ENCODE measurements at places on chromosomes 2 and 18.

GRCh38 chr2:66535574-66536289 is 100.8 kb downstream of the MEIS1 start:
- DNase-seq = no peak

DNA sequence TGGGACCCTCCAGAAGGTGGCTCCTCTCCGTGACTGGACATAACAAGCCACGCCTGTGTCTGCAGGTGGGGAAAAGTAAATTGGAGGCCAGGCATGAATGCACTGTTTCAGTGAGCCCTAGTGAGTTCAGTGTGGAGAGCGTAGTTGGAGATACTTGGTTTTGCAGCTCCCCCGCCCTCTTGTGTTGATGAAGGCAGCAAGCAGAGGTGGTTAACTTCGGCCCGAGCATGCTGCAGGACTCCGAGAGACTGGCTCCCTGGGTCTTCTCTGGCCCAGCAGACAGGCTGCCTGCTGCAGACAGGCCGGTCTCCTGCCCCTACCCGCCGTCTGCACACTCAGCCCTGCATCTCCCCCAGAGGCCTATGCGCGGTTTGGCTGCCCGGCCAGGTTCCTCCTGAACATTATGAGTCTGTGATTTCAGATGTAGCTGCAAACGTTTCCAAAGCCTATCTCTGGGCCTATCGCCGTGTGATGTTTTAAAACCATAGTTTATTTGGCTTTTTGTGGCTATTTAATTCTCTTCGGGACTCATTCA is 102.4 kb downstream of the LDLRAD4 start:
- DNase-seq = no peak

DNA sequence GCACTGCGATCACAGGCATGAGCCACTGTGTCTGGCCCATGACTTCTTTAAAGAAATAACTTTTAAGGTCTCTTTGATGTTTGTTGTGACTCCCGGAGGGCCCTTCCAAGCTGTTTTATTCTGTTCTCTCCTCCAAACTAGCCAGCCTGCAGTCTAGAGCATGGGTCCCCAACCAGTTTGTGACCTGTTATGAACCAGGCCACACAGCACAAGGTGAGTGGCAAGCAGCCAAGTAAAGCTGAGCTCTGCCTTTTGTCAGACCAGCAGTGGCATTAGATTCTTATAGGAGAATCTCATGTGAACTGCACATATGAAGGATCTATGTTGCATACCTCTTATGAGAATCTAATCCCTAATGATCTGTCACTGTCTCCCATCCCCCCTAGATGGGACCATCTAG is 223.9 kb upstream of the RGPD4 start:
- no peak for DNase-seq

DNA sequence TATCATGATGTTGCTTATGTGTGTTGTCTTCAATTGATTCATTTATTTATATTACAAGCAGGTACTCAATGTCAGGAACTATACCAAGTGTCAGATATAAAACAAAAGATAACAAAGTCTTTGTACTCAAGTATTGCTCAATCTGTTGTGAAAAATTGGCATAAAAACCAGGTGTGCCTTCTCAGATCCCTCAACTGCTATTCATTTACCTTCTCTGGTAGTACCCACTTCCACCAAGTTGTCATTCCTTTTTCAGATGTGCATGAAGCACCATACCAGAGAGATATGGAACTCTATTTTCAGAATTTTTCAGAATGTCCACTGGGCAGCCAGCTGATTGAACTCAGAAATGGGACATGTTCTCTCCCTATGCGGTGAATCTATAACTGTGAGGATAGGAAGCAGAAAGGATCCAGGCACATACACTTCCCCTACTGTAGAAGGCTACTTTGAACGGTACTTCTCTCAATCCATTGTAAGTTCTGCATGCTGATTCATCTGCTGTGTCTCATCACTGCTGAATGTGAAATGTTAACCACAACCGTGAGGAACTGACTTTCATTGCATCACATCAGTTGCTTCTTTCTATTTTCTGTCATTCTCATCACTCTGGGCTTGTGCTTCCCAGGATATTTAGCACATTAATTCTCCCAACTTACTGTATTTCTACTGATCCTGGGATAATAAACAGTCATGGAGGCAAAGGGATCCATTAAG is 1621.3 kb downstream of the SUCLG1 start:
- DNase-seq = no peak

DNA sequence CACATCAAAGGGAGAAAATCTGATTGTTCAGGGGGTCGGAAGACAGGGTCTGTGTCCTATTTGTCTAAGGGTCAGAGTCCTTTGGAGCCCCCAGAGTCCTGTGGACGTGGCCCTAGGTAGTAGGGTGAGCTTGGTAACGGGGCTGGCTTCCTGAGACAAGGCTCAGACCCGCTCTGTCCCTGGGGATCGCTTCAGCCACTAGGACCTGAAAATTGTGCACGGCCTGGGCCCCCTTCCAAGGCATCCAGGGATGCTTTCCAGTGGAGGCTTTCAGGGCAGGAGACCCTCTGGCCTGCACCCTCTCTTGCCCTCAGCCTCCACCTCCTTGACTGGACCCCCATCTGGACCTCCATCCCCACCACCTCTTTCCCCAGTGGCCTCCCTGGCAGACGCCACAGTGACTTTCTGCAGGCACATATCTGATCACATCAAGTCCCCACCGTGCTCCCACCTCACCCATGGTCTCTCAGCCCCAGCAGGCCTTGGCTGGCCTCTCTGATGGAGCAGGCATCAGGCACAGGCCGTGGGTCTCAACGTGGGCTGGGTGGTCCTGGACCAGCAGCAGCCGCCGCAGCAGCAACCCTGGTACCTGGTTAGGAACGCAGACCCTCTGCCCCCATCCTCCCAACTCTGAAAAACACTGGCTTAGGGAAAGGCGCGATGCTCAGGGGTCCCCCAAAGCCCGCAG is 3.8 kb downstream of the PROC start:
- DNase-seq = no peak

DNA sequence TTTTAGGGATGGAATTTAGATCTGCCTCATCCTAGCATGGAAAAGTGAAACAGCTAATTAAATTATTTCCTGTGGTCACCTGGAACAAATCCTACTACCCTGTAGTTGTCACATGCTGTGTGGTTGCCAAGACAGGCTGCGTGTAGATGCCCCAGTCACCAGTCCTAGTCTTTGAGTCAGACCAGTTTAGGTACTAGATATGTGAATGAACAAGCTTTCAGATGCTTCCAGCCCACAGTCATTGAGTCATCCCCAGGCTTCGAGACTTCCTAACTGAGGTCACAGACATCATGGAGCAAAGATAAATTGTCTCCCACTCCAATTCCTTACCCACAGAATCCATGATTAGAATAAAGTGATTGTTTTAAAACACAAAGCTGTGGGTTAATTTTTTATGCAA is 35.8 kb upstream of the GRB14 start:
- DNase-seq = no peak

DNA sequence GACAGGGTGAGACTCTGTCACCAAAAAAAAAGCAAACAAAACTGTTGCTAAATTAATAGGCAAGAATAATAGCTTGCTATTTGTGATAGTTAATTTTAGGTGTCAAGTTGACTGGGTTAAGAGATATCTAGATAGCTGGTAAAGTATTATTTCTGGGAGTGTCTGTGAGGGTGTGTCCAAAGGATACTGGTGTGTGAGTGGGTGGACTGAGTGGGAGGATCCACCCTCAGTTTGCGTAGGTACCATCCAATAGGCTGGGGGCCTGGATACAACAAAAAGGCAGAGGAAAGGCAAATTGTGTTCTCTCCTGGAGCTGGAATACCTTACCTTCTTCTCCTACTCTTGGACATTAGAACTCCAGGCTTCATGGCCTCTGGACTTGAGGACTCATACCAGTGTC is 15.0 kb downstream of the DUSP11 start:
- DNase-seq = no peak

DNA sequence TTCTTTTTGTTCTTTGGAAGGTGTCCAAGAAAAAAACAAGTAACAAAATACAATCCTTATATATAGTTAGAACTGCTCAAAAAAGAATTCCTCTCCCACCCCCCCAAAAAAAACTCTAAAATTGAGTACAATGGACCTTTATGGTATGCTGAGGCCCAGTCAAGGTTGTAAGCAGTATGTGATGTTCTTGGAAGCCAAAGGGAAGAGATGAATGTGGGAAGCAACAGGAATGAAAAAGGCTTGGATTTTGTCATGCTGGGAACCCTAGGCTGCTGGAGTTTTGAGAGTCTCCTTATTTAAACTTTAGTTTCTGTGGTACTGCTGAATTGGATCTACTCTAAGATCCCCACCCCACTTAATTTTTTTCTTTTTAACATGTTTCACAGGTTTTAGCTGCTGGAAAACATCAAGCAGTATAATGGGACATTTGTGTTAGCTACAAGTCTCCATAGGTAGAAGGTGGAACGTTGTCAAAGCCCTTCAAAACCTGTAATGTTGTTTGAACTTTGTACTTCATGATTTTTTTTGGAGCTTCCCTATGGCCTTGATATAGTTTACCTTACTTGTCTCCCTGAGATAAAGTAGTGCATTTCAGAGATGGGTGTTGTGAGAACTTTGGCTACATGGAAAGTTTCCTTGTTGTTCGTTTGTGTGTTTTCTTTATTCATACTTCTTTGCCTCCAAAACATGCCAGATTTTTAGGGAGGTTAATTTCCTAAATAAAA is 57.7 kb downstream of the PHLPP1 start:
- DNase-seq = no peak

GRCh38 chr18:63765837-63766236 is 9.4 kb upstream of the SERPINB7 start:
- DNase-seq = no peak

DNA sequence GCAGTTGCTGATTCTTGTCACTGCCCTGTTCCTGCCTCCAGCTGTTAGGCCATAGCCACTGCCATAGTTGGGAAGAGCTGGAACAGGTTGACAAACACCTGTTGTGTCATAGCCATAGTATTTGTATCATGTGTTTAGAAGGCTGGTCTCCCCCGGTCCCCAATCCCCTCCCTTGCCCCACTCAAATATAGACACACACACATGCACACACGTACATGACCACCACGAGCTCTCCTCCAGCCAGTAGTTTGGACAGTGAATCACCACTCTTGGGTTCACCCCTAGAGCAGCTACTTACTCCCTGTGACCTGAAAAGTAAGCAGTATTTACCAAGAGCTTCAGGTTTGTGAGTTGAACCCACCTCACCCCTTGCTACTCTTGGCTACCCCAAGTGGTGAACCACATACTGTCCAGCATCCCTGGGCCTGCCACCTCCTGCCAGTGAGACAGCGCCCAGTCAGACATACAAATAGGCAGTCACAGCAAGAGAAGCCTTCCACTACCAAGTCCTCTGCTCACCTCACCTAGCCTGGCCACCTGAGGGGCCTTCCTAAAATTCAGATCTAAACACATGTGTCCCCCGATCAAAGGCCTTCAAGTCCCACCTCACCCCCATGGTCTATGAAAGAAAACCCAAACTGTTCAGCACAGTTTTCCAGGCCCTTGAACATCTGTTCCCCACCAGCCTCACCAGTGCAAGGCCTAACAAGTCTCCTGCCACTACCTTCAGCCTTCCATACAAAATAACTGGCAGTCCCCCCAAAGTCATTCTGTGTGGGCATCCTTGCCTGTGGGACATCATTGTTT is 7.1 kb downstream of the PCBP1 start:
- no peak for DNase-seq

GRCh38 chr2:17475286-17475685 is 43.0 kb downstream of the RAD51AP2 start:
- DNase-seq = no peak

- DNase-seq = no peak
Observed at GRCh38 chr2:196244966-196245365, 73.6 kb upstream of the STK17B start.

- no peak for DNase-seq
Observed at GRCh38 chr2:100707016-100707947, 112.7 kb upstream of the NPAS2 start.

DNA sequence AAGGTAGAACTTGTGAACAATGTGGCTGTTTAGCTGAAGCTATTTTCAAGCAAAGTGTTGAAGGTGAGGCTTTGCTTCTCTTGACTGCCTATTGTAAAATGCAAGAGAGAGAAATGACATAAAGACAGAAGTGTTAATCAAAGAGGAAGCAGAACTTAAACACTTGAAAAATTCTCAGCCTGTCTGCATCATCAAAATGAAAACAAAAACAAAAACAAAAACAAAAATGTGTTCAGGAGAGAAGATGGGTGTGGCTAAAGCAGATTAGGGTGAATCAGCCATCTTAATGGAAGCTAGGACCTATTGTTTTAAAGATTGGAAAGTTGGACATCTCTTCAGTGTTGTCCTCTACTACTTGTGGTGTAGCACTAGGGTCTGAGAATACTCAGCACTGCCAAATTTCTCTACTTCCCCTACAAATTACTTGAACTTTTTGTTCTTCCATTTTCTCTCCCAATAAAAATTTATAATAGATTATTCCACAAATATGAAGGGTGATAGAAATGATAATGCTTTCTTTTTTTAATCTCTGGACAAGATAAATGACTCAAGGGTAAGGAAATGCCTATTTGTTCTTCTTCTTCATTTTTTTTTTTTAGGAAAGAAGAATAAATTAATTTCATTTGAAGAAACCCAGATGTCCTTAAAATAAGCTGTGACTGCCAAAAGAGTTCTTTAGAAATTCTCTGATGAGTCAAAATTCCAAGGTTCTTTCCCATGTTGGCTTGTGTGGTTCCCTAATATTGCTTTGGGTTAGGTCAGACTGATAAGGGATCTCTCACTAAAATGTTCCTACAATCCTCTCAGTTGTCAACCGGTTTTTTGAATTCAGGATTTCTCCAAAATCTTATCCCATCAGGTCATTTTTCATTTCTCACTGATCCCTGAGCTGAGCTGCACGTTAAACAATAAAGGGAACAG is 571.2 kb upstream of the ZEB2 start:
- DNase-seq = no peak

DNA sequence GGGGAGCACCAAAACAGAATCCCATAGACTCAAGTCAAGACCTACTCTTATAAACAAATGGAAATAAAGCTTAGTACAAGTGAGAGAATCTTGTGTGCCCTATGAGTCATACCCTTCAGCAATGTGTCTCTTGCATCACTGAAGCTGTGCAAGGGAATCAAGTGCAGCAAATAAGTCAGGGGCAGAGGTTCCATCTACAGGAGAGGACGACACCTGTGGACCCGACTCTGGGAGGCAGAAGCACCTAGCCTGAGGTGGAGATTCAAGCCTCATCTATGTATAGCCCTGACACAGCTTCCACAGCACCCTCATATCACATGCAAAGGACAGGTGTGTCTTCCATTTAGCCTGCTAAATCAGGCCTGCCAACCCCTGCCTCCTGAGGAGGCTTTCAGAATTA is 298.2 kb downstream of the CNTNAP5 start:
- DNase-seq = no peak

- no peak for DNase-seq
Observed at GRCh38 chr2:1743396-1744150, 742 bp downstream of the PXDN start.

Measured in coronary artery (tissue), 2 donors.